ENCODE measurements at places on chromosomes 3 and 15.

GRCh38 chr3:13159890-13160289, 86.7 kb upstream of the IQSEC1 start:
- DNase-seq: no peak

DNA sequence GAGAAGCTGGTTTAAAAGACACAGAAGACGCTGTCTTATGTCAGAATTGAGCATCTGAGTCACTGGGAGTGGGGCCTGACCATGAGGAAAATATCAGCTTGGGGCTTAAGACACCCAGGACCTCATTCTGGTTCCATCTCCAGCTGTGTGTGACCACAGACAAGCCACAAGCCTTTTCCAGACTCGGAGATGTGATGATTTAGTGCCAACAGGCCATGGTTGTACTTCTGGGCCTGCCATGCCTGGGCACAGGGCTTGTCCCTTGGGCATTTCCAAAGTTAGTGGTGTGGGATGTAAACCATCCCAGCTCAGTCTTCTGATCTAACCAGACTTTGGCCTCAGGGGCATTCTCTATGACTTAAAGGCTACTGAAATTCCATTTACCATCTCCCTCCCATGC, 269.8 kb downstream of the RYR3 start:
- DNase-seq: no peak

DNA sequence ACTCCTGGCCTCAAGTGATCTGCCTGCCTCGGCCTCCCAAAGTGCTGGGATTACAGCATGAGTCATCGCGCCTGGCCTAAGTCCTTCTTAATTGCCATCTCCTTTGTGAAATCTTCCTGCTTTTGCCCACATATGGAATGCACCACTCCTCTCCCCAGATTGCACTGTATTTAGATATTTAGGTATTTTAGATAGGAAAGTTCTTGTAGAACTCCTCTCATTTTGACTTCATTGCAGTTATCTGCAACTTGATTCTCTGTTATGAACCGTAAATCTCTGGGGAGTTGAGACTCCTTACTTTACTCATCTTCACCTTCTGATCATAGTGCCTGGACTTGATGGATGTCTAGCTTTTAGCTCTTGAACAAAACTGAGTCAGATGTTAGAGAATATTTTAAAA, 150.7 kb downstream of the AKAP13 start:
- no peak for DNase-seq

- DNase-seq: no peak
Observed at GRCh38 chr15:62454567-62455172, 289.6 kb upstream of the C2CD4B start.

DNA sequence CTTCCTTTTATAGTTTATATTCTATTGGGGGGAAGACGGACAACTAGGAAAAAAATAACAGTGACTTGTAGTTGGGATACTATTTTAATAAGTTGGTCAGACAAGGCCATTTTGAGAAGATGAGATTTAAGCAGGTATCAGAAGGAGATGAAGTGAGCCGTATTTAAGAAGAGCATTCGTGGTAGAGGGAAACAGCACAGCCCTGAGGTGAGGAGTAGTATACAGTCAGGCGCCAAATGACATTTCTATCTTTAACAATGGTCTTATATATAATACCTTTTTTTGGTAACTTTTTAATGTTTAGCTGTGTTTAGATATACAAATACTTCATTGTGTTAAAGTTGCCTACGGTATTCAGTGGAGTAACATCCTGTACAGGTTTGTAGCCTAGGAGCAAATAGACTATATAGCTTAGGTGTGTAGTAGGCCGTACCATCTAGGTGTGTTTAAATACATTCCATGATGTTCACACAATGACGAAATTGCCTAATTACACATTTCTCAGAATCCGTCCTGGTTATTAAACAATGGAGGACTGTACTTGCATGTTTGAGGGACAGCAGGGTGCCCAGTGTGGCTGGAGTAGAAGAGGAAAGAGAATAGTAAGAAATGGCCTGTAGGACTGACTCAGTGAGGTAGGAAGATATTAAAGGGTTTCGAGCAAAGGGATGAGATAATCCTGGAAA, 1.6 kb downstream of the NKTR start:
- no peak for DNase-seq

DNA sequence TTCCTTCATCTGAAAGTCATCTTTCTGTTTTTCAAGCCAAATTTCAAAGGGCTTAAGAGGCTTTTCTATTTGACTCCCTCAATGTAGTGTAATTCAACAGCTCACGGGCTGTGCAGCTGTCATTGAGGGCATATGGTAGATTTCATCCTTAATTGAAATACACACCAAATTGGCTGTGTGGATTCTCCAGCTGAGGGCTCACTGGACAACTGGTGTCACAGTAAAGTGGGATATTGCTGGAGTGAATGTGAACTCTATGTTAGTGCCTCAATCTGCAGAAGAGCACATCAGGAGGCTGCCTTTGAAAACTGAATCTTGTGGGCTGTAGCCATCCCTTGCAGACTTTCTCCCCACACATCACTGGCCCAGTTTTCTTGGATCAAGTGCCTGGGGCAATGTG, 120.1 kb downstream of the GALK2 start:
- DNase-seq: no peak

GRCh38 chr3:122803977-122804376, 9.1 kb downstream of the SLC49A4 start:
- DNase-seq: no peak

DNA sequence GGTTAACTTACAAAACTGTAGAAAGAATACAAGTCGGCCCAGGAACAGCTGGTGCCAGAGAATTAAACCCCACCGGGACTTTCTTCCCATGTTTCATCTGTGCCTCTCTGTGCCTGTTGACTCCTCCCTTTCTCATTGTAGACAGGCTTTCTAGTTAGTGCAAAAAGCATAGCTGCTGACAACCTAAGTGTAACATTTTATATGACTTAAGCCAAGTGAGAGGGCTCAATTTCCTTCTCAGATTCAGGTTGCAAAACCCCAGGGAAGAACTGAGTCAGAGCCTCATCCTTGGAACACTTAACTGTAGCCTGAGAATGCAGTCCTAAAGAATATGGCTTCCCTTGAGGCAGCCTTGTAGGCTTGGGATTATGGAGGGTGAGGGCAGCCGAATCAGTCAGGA, 302.5 kb upstream of the AZI2 start:
- no peak for DNase-seq

GRCh38 chr3:146883288-146883687, 278.1 kb upstream of the PLSCR5 start:
- no peak for DNase-seq

All from GM20000 (cell line).